ENCODE measurements at places on chromosomes 1 and 21. TPM values are rescaled to one million over a fixed set of nuclear protein-coding genes. Genes with fewer than 3 reads are reported as not detected.

SELP gene
- 0.18 TPM for total RNA-seq

HNRNPCL4 gene
- not detected for total RNA-seq

ARHGAP30 gene
- 273 TPM for total RNA-seq

AKR7A3 gene
- total RNA-seq, result 0.33 TPM

AKT3 gene
- total RNA-seq, result 42.6 TPM

KCNK1 gene
- total RNA-seq, result 0.61 TPM

FABP3 gene
- not detected for total RNA-seq

- no peak overlapping the region for H3K27ac ChIP-seq
- no peaks in the 10 kb centered on the region for H3K27me3 ChIP-seq
- no peak overlapping the region for H3K4me3 ChIP-seq
- no peak for DNase-seq
- peaks cover 24% of the 10 kb centered on the region for H3K36me3 ChIP-seq
Observed at GRCh38 chr21:44789880-44790279, 11.7 kb downstream of the UBE2G2 start.

- H3K27ac ChIP-seq, result no peak overlapping the region
- no peak overlapping the region for H3K4me3 ChIP-seq
- H3K36me3 ChIP-seq, result no peaks in the 10 kb centered on the region
Observed at GRCh38 chr1:101854271-101854670, 142.5 kb downstream of the OLFM3 start.

DNA sequence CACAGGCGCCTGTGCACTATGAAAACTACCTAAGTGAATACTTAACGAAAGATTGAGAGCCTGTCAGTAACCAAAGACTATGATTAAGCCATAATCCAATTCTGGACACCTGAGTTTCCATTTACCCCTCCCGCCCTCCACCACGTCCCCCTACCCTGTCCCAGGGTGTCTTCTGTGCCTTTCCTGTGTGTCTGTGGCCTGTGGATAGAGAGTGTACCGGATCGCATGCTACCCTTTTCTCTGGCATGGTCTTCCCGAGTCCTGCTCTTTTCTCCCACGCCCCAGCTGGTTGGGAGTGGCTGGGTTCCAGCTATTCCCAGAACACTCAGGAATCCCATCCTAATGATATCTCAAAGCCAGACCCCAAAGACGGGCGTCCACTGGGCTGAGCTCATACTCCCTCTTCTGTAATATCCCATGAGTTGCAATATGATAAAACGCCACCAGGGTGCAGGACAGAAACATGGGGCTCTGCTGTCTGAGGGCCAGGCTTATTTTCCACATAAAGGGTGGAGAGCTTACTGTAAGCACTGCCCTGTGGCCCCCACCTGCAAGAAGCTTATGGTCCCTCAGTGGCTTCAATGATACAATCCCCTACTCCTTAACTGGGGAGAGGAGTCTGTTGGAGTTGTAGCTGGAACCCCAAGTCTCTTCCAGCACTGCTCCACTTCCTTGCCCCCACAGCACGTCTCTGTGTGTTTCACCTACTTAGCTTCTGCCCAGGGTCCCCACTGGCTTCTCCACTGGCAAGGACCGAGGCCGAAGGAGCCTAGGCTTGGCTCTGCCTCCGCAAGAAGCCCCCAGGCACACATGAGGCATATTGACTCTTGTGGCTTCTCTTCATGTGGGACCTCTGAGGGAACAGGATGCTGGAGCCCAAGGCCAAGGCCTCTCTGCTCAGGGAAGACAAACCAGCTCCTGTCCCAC lies 17.6 kb upstream of the ALX3 start:
- no peak overlapping the region for H3K27ac ChIP-seq
- H3K36me3 ChIP-seq, result no peaks in the 10 kb centered on the region
- peak; percentile 67 for DNase-seq
- H3K27me3 ChIP-seq, result peaks cover 57% of the 10 kb centered on the region
- no peak overlapping the region for H3K4me3 ChIP-seq

DNA sequence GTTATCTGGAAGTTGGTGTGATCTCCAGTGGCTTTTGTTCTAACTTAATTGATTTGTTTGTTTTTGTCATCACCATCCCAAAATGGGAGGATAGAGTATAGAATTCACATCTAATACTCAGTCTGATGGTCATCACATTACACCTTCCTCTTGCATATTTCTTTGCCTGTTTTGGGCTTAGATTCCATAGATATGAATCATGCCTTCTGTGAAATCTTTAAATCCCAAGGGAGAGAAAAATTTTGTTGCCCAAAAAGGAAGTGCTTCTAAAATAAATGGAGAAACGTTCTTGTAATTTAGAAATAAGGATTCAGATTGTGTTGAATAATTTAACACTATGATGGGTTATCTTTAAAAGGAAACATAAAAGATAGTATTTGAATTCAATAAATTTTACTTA lies 446.0 kb upstream of the LRRC7 start:
- H3K4me3 ChIP-seq, result no peak overlapping the region
- H3K27me3 ChIP-seq, result no peaks in the 10 kb centered on the region
- H3K36me3 ChIP-seq, result no peaks in the 10 kb centered on the region
- DNase-seq, result no peak
- H3K27ac ChIP-seq, result no peak overlapping the region
- H3K4me1 ChIP-seq, result no peaks in the 10 kb centered on the region

DNA sequence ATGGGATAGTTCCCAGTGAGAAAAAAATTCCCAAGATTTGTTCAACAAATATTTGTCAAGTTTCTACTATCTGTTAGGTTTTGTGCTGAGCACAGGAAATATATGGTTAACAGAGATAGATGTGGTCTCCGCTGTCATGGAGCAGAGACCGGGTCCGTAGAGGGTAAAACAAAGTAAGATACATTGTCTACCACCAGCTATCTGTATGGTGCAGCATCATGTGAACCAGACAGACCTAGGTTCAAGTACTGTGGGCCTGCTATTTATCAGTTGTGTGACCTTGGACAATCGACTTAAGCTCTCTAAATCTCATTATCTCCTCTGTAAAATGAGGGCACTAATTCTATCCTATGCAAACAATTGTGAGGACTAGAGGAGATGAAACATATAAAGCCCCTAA lies 109.8 kb downstream of the DUSP10 start:
- H3K27ac ChIP-seq, result no peak overlapping the region
- no peak for DNase-seq
- peaks cover 2% of the 10 kb centered on the region for H3K4me1 ChIP-seq
- no peaks in the 10 kb centered on the region for H3K27me3 ChIP-seq
- no peak overlapping the region for H3K4me3 ChIP-seq
- no peaks in the 10 kb centered on the region for H3K36me3 ChIP-seq

DNA sequence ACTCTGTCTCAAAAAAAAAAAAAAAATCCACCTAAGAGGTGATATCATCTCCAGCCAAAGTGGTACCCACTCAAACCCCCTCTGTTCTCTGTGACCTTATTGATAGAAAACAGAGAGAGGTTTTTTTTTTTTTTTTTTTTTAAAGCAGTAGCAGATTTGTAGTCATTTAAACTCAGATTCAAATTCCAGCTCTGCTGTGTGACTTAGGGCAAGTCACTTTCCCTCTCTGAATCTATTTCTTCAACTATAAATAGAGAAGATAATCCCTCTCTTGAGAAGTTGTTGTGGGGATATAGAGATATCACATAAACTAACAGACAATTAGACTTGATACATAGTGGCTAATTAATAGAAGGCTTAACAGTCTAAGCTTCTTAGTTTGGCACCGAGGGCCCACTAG lies 48.4 kb downstream of the NKAIN1 start:
- DNase-seq, result no peak
- no peaks in the 10 kb centered on the region for H3K36me3 ChIP-seq
- no peak overlapping the region for H3K27ac ChIP-seq
- H3K27me3 ChIP-seq, result peaks cover 10% of the 10 kb centered on the region

- no peaks in the 10 kb centered on the region for H3K4me1 ChIP-seq
- no peak overlapping the region for H3K27ac ChIP-seq
- no peak for DNase-seq
- H3K27me3 ChIP-seq, result no peaks in the 10 kb centered on the region
Observed at GRCh38 chr1:187513190-187513589, 684.4 kb downstream of the PLA2G4A start.
